Midbrain (tissue), 1 donor: ENCODE measurements at places on chromosomes 3 and 15.
A peak's percentile ranks its signal among the peaks of the same experiment; 100 is the strongest.

DNA sequence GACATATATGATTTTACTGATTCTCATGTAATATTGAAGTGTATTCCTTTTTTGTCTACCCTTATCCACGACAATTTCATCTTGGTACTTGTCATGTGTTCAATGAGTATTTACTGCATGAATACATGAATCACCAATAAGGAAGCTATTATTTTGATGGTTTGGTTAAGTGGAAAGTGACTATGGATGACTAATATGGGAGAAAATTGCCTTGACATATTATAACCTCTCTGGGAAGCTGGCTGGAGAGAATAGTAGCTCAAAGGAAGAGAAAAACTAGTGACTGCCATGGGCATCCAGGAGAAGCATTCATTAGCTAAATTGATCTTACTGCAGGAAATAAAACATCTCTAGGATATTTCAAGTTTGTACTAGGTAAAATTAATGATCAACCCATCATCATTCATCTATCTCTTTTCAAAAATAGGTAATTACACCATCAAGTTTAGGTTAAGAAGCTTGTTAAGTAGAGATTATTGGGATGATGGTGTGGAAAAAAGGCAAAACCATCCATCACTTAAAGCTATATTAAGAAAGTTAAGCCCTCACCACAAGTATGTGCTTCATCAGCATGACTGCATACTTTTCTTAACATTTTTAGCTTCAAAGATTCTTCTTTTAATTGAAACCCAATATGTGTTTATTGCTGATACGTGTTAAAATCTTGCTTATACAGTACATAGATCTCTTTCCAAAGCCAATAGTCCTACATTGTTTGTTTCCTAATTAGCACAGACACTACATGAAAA, 455.2 kb upstream of the ARPP21 start:
- no peak for DNase-seq

GRCh38 chr3:71376911-71377310, 206.6 kb downstream of the FOXP1 start:
- DNase-seq = no peak

GRCh38 chr15:90836296-90836871, 32.0 kb upstream of the FURIN start:
- no peak for DNase-seq

DNA sequence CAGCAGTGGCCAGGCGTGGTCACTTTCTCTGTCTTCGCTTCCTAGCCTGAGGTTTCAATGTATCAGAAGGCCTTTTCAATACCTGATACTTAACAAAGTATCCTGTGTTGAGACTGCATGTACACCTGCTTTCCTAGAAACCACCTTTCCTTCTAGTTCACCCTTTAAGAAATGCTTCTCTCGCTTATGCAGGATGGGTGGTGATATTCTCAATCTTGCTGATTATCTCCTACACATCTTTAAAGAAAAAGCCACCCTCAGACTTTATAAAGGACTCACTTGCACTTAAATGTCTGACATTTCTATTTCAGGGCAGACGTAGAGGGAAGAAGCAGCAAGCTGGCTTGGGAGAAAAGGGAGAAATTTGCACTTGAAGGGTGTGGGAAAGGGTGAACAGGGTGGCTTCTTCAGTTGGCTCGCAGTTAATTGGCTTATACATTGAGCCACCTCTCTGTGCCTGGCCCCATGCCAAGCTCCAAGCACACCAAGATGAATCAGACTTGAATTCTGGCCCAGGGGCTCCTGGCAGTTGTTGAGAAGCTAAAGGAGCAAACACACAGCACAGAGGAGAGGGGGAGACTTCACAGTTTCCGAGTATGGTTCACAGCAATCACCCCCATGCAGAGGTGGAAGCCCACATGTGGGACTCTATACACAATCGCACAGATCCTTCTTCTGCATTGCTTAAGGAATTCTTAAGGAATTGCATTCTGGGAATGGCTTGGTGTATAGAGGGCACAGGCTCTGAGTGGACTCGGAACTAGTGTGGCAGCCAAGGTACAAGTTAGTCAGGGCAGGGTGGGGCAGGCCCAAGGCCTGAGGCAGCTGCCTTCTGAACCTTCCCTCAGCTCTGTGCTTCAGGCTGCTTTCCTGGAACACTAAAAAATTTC, 1.3 kb downstream of the ARL6IP5 start:
- DNase-seq = peak; percentile 77

DNA sequence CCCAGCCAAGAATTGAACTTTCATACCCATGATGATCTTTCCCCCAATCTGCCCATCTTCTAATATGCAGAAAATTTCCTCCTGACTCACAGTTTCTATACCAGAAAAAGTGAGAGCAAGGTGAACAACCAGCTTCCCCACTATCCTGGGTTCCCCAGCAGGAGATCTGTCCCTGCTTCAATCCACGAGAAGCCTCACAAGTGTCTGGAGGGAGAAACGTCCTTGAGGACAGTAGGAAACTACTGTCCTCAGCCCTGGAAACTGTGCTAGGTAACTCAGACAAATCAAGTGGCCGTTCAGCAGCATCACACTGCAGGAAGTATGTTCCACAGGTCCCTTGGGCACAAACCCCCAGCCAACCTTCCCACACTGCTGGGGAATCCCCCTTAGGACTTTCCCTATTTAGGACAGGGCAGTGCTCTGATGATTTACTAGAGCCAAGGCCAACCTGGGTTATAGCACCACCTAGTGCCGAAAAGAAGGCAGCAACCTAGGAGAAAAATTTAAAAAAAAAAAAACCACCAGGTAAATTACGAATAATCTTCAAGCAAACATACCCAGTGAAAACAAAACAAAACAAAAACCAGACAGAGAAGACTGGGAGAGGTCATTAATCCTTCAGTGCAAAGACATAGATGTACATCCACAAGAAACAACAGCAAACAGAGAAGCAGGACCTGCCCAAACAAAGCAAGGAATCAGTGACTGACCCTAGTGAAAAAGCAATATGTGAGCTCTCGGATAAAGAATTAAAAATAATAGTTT, 36.0 kb downstream of the MORC1 start:
- DNase-seq = no peak

DNA sequence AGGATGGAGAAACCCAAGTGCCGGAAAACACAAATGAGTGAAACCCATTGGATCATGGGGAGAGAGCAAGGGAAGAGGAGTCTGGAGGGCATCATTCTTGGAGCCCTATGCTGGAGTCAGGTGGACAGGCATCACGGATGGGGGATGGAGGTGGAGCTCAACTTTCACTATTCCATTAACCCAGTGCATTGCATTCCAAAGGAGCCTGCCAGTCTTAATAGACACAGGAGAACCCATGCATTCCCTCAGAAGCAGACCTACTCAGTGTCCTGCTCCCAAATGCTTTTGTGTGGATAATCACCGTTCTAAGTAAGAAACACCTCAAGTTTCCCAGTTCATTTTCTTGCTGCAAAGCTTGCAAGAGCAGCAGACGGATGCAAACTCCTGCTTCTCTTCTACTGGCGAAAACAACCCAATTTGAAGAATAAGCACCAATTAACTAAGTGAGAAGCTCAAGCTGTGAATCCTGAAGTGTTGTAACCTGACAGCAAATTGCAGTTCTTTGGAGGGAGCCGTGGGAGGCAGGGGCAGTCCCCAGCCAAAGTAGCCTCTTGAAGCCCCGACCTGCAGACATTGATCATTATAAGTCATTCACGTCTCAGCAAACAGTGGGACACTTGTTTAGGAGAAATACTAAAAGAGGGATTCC, 25.3 kb downstream of the SEMA5B start:
- no peak for DNase-seq

- DNase-seq = no peak
These were observed 424.6 kb downstream of the GRM7 start for GRCh38 chr3:7285505-7285904.

DNA sequence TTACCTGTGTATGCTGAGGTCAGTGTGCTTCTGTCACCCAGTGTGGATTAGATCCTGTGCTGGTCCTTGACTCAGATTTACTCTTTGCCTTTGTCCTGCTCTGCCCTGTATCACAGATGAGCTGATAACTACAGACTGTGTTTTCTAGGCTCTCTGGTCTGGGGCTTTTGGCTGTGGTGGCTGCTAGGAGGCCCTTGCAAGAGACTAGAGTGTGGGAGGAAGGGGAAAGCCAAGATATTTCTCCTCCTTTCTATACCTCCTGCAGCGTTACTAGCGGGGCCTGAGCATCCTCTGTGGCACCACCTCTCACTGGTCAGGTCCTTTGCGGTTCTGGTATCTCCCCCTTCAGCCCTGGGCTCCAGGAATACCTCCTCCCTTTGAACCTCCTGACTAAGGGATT, 282.3 kb upstream of the TBC1D5 start:
- no peak for DNase-seq

- DNase-seq = no peak
These were observed 252.4 kb upstream of the HES1 start for GRCh38 chr3:193883551-193883950.

- no peak for DNase-seq
These were observed 4.5 kb downstream of the LSM3 start for GRCh38 chr3:14183015-14183577.

- DNase-seq = no peak
These were observed 572.0 kb downstream of the NAALADL2 start for GRCh38 chr3:175430983-175431773.

DNA sequence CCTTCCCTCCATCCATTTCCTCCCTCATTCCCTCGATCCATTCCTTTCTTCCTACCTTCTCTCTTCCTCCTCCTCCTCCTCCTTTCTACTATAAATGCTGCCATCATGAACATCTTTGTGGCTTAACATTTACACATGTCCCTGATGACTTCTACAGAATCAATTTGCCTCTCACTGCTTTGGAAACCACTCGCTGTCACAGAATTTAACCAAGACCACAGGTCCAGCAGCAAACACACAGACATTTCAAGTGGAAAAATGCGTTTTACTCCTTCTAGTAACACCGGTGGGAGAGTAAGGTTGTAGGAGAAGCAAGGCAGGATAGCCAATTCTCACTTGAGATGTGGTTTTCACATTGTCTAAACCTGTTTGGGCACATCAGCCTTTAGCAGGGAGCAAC, 101.4 kb upstream of the LRIG1 start:
- DNase-seq = no peak

DNA sequence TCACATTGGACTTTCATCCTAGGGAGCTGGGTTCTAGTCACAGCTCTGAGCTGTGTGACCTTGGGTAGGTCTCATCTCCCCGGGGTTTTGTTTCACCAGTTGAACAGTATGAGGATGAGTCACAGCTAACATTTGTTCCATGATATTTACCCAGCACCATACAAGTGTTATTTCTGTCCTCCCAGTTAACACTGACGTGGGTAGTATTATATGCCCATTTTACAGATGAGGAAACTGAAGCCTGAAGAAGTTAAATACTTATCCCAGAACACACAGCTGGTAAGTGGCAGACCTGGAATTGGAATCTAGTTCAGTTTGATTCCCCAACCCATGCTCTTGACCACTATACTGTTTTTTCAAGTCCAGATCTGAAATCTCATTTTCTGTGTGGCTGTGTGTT, 908 bp upstream of the RARB start:
- DNase-seq = no peak

- DNase-seq = no peak
These were observed 221.6 kb downstream of the TBC1D2B start for GRCh38 chr15:77855871-77856270.

DNA sequence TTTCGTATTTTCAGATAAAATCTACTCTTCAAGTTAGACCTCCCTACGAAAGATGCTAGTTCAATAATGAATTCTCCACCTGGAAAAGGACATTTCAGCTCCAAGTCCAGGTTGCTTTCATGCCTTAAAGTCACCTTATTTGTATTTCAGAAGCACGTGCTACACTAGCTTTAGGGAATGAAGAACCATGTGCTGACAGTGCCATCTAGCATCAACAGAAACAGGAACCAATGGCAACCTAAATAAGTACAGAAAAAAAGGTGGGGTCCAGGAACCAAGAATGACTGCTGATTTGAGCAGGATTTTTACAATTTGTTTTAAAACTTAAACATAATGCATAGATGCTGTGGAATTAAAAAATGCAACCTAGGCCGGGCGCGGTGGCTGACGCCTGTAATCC, 77.6 kb upstream of the SNRPN start:
- DNase-seq = no peak

- no peak for DNase-seq
These were observed 136.5 kb downstream of the TPRA1 start for GRCh38 chr3:127454051-127454450.

DNA sequence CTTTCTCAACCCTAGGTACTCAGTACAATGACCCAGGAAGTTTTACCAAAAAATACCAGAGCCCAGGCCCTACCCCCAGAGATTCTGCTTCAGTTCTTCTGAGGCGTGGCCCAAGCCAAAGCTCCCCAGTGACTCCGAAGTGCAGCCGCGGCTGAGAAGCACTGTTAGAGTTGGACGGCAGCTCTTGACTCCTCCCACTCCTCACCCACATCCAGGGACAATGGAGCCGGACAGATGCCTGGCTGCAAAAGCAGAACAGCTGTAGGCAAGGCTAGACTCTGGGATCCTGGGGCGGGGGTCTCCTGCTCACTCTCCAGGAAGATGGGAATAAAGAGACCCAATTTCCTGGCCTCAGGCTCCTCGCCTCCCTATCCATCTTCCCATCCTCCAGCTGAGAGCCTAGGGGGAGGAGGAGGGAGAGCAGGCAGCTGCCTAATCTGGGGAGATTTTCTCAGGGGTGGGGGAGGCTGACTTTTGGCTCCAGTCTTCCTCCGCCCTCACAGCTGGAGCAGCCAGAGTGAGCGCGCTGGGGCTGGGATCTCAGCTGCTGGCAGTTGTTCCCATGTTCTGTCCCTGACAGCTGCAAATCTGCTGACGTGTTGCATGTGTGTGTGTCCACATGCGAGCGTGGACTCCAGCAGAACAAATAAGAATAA, 223.8 kb downstream of the OPA1 start:
- DNase-seq = peak; percentile 13

DNA sequence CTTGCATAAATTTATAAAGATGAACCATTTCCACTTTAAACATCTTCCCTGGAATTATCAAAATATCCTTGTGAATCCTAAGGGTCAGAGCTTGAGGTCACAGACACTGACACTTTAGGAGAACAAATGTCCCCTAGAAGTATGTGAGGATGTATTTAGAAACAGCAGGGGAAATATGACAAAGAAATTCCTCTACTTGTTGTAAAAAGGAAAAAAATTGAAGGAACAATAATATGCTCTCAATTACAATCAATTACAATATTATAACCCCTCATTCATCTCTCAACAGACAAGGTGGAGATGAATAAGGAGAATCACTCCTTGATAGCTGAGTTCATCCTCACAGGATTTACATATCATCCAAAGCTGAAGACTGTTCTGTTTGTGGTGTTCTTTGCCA, at the start of gene OR5K3:
OR5K3 (plus strand) TSS at position 301 of the 400 bp plus-strand sequence; CDS start at position 301, 0 bp downstream.
- no peak for DNase-seq

DNA sequence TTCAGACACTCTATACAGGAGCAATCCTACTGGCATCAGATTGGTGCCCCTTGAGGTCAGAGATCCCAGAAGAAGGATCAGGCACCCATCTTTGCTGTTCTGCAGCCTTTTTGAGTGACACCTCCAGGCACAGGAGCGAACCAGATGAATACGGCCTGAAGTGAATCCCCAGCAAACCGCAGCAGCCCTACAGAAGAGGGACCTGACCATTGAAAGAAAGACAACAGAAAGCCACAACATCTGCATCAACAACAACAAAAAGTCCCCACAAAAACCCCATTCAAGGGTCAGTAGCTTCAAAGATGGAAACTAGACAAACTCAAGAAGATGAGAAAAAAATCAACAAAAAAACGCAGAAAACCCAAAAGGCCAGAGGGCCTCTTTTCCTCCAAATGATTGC, 130.4 kb downstream of the PPM1L start:
- DNase-seq = no peak

- DNase-seq = no peak
These were observed 231.2 kb upstream of the LRTM1 start for GRCh38 chr3:55159016-55159415.

GRCh38 chr15:69526081-69527061, 73.8 kb downstream of the RPLP1 start:
- DNase-seq = no peak

- no peak for DNase-seq
These were observed 44.5 kb upstream of the PDE8A start for GRCh38 chr15:84937144-84937543.

- no peak for DNase-seq
These were observed 43.1 kb upstream of the MAP3K13 start for GRCh38 chr3:185319801-185320200.
